ENCODE measurements at places on chromosomes 16 and 17.

DNA sequence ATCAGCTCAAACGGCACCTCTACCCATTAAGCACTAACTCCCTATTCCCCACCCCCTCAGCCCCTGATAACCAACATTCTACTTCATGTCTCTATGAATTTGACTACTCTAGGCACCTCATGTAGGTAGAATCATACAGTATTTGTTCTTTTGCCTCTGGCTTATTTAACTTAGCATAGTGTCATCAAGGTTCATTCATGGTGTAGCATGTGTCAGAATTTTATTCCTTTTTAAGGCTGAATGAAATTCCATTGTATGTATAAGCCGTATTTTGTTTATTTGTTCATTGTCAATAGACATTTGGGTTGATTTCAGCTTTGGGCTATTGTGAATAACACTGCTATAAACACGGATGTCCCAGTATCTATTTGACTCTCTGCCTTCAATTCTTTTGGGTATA is 794.9 kb upstream of the SOX9 start:
- DNase-seq: no peak

GRCh38 chr17:12634789-12635414 is 30.8 kb upstream of the MYOCD start:
- no peak for DNase-seq

DNA sequence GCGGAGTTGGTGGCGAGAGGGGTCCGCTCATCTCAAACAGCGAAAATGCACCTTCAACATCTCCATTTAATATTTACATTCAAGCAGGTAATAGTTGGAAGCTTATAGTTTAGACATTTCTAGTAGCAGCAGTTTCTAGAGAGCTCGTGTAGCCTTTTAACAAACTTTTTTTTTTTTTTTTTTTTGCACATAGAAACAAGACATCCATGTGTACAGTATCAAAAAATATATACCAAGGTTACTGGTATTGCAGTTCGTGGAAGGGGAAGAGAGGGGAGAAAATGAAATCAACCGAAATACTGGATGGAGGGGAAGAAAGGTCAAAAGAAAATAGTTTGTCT is 6.2 kb downstream of the CBX4 start:
- DNase-seq: no peak

GRCh38 chr16:49725651-49726050 is 130.3 kb downstream of the ZNF423 start:
- no peak for DNase-seq

DNA sequence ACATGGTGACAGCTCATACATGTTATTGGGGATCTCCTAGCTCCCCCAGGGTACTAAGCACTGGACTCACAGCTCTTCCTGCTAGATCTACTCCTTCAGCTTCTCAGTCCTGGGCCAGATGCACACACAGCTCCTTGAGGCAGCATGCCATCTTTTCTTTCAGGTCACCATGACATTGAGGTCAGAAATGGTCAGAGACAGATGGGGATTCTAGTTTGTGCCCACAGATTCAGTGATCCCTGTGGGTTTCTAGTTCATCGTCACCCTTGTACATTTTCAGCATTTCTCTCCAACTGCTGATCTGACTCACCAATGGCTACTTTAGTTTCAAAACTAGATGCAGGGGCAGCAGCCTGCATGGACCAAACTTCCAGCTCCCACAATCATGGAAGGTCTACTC is 560.7 kb upstream of the PSMD7 start:
- DNase-seq: no peak

DNA sequence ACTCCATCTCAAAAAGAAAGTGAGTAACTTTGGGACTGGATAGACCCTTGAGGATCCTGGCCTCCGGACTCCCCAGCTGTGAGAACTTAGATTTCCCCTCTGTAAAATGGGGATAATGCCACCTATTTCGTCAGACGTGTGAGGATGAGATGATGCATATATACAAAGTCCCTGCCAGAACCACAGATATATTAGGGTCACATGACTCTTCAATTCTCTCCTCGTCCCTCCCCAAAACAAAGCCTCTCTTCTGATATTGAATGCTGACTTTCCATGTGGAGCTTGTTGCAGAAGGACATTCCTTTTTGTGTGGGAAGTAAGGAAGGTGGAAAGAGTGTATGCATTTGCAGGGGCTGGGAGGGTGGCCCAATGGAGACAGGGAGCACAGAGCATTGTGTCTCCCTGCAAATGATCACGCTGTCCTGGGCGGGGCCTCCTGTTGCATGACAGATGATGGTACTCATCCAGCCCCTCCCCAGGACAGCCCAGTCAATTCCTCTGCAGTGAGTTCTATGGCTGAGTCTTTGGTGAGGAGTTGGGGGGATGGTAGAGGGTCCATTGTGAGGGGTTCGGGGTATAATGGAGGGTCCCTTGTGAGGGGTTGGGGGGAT is 35.1 kb upstream of the MGAT5B start:
- DNase-seq: no peak

DNA sequence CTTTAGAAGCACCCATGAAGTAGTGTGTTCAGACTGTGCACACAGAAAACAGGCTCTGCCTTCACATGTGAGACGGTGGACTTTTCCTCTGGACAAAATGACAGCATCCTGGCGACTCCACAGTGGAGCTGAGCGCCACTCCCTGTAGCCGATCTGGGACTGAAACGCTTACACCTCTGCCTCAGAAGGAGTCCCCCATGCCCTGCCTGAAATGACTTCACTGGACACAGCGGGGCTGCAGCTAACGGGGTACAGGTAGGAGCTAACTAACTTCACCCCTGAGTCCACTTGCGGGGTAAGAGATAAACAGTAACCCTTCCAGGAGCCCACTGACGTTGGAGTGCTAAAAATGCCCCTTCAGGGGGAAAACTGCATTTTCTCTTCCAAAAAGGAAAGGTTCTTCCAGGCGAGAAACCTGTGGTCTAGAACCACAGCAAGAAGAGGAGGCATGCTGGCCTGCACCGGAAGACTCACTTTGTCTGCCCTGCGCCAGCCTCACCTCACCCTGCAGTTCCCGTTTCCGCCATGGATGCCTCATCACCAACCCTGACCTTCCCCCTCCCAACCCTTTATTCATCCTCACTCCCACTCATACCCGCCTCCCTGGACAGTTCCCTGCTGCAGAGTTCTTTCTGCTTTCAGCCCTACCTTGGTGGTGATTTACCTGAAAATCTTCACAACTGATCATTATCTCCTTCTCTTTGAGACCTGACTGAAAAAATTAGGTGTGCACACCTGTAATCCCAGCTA is 19.4 kb upstream of the ENDOV start:
- no peak for DNase-seq

- DNase-seq: no peak
Measured at GRCh38 chr17:53792997-53793396, 29.7 kb upstream of the KIF2B start.

GRCh38 chr17:6453279-6454024 is 9.2 kb downstream of the PIMREG start:
- DNase-seq: no peak

GRCh38 chr17:4369557-4370230 is 3.2 kb upstream of the UBE2G1 start:
- DNase-seq: no peak

GRCh38 chr16:4369007-4369733 is 2.5 kb upstream of the VASN start:
- peak; percentile 54 for DNase-seq

GRCh38 chr17:55177855-55178217 is 86.9 kb upstream of the HLF start:
- no peak for DNase-seq

DNA sequence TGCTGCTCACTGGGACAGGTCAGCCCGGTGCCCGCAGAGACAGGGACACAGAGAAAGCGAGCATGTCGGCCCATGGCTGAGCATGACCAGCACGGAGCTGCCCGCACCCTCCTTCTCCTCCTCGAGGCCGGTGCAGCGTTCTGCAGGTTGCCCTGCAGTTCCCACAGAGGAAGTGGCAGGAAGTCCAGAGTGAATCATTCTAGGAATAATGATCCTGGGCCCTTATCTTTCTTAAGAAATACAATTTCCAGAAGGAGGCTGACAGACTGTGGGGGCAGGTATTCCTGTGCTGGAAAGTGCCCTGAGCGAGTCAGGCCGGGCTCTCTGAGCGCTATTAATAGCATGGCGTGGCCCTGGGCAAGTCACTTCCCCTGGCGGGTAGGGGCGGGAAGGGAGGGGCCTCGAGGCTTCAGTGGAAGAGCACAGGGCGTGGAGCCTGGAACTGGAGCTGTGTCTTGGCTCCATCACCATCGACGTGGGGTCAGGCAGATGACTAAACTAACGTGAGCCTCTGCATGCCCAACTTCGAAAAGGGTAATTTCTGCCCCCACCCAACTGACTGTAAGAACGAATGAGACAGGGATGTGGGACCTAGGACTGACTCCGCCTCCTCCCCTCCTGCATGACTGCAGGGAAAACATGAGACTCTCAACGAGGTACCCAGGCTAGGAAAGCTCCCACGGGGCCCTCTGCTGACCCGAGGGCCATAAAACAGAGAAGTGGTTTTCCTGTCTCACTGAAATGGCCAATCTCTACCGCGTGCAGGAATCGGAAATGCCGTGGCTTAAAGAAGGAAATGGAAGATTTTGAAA is 9.8 kb downstream of the TMEM204 start:
- peak; percentile 44 for DNase-seq

DNA sequence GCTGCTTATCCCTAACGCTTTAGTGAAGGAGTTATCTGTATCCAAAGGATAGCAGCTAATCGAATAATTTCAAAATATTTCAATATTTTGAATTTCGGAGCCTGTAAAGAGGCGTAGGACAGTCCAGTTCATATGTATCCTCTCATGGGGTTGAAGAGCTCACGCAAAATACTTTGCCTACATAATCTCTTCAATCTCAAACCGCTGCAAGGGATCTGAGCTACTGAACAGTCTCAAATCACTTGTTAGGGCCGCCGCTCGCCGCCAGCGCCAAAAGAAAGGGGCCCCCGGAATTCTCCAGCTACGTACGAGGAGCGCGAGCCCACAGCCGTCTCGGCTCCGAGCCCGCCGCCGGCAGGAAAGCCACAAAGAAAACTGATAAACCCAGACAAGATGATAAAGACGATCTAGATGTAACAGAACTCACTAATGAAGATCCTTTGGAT is 601 bp upstream of the RFWD3 start:
- no peak for DNase-seq

- no peak for DNase-seq
Measured at GRCh38 chr17:79031996-79032875, 8.3 kb downstream of the C1QTNF1 start.

DNA sequence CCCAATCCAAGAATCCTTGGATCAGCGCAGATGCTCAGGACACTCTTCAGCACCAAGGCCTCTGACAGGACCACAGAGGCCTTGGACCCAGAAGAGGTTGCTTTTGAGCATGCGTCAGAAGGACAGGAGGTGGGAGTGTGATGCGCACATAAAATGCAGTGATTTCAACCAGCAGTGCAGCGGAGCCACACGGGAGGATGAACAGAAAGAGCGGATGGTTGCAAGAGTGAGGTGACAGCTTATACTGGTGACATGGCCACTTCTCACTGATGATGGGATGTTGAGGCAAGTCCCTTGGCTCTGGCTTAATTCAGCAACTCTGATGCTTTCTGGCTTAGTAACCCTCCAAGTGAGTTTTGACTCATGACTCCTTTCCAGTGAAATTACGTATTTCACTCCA is 25.2 kb upstream of the ERN1 start:
- DNase-seq: no peak

DNA sequence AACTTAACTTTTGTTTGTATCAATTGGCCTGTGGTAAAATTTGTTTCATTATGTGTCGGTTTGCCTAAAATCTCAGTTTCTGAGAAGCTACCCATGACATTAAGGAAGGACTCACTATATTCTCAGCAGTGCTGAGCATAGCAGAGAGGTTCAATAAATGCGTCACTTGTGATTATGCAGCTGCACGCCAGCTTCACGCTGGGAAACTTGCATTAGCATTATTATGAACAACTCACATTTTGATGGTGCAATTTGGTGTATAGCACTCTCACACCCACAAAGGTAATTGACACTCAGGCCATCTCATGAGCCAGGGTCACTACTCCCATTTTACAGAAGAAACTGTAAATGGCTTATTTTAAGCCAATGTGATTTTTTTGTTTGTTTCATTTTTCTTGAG is 80.6 kb upstream of the SALL1 start:
- no peak for DNase-seq

DNA sequence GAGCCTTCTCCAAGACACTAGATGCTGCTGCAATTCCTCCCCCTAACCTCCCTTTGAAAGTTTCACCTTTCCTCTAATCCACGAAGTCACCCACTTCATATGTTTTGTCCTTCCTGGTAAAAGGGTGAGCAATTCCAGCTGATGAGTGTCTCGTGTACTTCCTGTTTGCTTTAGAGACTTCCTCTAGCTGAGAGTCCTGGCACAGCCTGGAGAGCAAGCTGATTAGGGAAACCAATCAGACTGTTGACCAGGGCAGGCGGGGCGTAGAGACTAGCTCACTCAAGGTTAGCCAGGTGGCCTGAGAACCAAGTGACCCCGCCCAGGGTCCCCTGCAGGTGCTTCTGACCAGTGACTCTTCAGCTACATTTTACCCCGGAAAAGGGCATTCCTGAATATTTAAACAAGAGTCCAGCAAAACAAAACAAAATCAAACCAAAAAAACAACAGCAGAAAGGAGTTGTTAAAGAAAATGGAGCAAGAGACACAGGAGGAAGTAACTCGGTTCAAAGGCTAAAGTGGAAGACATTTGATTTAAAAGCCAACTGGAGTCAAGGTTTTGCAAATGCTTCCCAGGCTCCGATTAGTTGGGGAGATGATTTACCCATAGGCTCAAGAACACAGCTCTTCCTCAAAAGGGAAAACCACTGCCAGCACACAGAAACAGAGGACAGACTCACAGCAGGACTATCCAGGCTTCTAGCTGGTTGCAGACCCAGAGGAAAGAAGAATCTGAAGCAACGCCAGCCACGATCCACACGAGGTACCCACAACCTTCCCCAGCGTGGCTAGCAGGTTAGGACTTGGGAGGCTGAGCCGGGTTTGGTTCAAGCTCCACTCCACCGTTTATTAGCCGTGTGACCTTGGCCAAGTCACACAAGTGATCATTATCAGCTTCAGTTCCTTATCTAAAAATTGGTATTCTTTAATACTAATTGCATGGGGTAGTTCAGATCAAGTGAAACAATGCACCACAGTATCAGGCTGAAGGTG is 13.4 kb downstream of the HSPB9 start:
- no peak for DNase-seq

GRCh38 chr17:61599608-61600007 is 8.6 kb upstream of the NACA2 start:
- no peak for DNase-seq

- DNase-seq: no peak
Measured at GRCh38 chr17:1251866-1252608, 18.2 kb upstream of the BHLHA9 start.

DNA sequence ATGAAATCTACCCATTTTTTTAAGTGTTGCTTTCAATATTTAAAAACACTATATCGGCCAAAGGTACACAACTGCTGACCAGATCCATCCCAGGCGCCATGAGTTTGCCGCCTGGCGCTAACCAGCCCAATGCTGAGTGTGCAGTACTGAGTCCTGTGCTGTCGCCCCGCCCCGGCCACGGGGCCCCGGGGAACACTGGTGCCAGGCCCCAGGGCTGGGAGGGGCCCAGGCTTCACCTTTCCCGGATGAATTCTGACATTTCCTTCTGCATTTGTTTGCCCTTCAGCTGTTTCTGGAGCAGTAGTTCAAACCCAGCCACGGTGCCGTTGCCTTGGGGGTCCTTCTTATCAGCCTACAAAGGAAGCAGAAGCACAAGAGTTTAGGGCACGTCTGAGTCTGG is 37.8 kb upstream of the RCVRN start:
- no peak for DNase-seq

Measured in thoracic aorta (tissue), 2 donors.